DMS 273 treated with DMSO at 0.1 percent for 48 hours (cell line): ENCODE measurements at places on chromosomes 2 and 18.

- DNase-seq: no peak
Measured at GRCh38 chr2:95159690-95160449, at the start of gene ZNF514. TSS of gene ZNF514 (minus strand) at chr2:95159848. CDS start at chr2:95153253, 6,595 bp downstream.

DNA sequence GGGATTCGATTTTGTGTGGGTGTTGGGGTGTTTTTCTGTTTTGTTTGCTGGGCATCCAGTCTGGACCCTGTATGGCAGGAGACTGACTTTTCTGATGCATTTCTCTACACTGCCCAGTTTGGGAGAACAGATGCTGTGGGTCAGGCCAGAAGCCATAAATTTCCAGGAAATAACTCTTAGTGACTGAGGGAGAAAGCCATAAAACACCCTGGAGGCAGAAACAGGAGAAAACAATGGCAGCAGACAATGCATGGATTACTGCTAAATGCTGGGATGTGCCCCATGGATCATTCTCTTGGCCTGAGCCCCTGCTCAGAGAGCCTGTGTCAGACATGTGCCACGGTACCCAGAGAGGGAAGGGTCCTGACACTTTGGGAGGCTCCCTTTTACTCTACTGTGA lies 133.6 kb upstream of the CAPN13 start:
- no peak for DNase-seq

- DNase-seq: no peak
Measured at GRCh38 chr2:140424471-140424870, 1644.3 kb upstream of the NXPH2 start.

- no peak for DNase-seq
Measured at GRCh38 chr2:52572469-52572894, 1195.1 kb upstream of the CHAC2 start.

DNA sequence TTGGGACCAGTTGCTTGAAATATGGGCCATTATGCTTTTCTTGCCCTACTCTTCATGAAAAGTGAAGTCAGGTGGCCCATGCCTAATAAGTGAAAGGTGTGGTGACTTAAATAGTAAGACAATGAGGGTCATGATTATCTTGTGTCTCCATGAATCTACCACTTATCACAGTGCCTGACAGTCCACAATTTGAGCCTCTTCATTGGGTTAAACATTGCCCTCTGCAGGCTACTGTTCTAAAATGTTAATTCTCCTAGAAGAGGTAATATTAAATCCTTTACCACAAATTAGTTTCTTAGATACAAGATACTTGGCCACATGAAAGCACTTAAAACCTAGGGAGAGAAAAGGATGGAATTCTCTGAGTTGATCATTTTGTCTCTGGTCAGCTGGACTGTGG lies 4.0 kb downstream of the EGR4 start:
- DNase-seq: no peak

- DNase-seq: no peak
Measured at GRCh38 chr2:2714408-2714807, 383.3 kb upstream of the MYT1L start.

DNA sequence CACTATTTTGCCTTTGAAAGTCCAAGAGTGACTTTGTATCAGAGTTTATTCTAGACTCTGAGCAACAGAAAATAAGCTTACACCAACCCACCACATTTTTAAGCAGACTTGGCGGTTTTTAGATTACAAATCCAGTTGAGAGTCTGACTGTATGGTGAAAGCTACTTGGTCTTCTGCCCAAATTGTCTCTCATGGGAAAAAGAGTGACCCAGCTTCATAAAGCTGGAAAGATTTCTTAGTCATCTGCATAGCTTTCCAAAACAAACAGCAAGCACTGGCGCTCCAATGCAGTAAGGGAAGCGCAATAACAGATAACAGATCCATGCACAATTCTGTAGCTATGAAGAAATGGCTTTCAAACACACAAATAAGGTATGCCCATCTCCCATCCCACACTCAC lies 7.1 kb downstream of the DSG1 start:
- DNase-seq: no peak

DNA sequence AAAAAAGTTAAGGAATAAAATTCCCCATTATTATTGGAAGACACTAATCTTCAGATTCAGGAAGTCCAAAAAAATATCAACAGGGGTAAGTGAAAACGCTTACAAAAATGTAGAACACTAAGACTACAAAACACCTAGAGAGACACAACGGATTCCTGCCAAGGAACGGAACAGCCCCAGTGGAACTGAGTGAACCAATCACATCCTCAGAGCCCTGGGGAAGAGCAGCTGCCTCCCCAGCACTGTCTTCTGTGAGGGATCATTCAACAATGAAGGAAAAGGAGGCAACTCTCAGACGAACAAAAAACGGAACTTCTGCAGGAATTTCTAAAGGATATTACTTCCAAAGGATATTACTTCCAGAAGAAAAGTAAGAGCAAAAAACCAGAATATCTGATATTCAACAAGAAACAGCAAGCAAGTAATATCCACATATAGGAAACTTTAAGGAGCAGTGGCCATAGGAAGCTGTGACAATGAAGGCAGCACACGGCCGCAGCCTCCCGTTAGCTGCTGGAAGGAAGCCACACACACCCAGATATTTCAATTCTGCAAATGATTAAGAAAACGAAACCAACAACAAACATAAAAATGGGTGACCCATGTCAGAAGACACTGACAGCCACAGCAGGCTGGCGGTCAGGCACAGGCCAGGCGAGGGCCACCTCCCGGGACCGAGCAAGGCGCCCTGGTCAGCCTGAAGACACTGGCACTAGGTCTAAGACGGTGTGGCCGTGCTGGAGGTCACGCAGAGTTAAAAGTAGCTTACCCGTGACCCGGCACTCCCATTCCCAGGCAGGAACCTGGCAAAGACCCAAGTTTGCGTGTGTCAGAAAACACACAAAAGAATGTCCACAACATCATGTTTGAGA lies 81.8 kb downstream of the HDAC4 start:
- DNase-seq: no peak

DNA sequence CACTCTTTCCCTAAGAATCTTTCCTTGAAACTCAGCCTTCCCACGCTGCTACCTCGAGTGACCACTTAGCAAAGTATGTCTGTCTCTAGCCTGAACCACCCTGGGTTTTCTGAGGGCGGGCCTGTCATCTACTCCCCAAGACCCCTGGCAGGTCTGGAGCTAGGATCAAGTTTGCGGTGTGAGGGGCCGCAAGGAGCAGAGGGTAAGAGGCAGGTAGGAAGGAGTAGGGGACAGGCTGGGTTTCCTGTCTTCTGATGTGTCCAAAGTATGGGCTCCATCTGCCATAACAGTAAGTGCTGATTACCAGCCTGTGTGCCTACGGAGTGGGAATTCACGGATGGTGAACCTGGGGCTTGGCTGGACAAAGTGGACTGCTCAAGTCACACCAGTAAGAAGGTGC lies 25.4 kb downstream of the ZFP36L2 start:
- DNase-seq: no peak

DNA sequence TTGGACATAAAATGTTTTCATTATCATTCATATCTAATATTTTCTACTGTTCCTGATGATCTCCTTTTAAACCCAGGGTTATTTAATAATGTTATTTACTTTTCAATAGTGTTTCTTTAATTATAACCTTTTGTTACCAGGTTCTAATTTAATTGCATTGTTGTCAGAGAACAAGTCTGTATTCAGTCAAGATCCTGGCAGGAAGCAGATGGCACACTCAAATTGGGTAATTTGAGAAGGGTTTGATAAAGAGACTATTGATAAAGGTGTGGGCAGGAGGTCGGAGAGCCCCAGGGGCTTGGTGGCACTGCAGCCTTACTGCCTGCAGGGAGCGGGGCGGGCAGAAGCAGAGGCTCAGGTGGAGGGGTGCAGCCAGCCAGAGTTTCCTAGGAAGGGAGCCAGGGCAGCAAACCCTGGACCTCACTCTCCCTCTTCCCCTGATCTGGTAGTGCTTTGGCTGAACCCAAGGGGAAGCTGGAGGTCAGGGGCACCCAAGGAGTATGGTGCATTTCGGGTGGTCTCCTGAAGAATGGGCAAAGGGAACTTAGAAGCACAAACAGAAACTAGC lies 2.3 kb upstream of the KIF1A start:
- no peak for DNase-seq

DNA sequence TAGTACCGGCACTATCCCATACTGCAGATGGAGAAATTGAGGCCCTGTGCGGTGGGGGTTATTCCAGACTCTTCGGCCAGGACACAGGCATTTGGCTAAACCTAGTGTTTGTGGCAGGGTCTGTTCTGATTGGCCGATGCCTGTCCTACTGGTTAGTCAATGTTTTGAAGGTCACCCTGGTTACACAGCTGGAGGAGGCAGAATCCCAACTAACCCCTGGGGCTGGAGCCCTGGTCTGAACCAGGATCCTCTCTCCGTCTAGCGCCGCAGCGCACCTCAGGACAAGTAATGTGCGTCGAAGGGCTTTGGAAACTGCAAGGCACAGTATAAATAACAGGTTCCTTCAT lies 19.4 kb downstream of the TEX44 start:
- DNase-seq: no peak

DNA sequence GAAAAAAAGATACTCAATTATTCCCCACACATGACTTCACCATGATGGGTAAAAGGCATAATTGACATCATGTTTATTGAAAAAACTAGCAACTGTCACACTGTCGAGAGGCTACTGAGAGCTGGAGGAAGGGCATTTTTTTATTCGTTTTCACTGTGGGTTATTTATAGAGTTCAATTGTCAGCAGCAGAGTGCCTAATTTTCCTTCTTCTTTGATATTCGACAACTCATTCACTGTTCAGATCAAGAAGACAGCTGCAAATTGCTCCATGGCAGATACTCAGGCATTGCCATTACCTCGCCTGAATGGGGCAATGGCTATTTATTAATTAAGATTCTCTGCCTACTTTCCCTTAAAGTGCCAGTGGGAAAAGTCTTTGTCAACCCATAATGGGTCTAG lies 197.5 kb upstream of the NRP2 start:
- no peak for DNase-seq

DNA sequence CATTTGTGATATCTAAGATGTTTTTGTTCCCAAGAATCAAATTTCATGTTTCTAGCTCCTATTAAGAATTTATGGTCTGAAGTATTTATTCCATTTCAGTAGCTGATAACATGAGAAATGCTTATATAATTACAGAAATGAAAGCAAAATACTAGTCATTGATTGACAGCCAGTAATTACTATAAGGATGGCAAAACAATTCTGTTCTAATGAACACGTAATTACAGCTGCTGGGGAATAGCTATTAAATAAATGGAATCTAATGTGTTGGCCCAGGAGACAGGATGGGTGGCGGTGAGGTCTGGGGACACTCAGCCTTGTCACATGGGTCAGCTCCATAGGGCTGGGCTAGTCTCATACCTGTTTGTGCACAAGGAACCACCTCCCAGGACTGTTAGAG lies 263.5 kb downstream of the FHOD3 start:
- DNase-seq: no peak

DNA sequence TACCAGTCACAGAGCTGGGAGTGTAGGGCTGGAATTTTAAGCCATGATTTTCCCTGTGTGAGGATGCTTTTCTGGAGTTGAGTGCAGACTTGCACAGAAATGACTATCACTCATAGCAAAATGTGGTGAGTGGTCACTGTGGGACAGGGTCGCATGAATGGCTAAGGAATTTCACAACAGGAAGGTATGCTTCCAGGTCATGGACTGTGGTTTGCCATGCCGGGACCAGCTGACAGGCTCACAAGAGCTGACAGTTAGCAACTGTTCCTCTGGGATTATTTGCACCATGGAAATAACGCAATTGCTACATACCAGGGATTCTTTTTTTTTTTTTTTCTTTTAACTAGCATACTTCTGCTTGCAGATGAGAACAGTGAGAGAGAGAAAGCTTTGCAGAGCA lies 3.8 kb upstream of the UXS1 start:
- no peak for DNase-seq

- DNase-seq: no peak
Measured at GRCh38 chr2:186183406-186183805, 302.7 kb upstream of the ZC3H15 start.

- DNase-seq: no peak
Measured at GRCh38 chr2:3467654-3468053, 51.7 kb downstream of the ADI1 start.

DNA sequence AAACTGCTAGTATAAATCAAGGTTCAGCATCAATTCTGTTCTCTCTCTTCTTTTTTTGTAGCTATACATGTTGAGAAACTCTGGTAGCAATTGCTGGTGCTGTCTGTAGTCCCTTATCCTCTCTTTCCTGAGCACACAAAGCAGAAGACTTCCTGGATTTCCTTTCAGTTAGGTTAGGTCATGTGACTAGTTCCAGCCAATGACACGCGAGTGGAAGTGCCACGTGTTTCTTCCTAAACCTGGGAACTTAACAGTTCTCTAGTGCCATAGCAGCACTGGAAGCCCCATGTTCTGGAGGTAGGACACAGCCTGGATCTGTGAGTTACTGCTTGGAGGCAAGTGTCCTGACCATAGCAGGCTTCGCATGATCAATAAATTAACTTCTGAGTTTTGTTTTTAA lies 125.9 kb downstream of the PLA2R1 start:
- no peak for DNase-seq

DNA sequence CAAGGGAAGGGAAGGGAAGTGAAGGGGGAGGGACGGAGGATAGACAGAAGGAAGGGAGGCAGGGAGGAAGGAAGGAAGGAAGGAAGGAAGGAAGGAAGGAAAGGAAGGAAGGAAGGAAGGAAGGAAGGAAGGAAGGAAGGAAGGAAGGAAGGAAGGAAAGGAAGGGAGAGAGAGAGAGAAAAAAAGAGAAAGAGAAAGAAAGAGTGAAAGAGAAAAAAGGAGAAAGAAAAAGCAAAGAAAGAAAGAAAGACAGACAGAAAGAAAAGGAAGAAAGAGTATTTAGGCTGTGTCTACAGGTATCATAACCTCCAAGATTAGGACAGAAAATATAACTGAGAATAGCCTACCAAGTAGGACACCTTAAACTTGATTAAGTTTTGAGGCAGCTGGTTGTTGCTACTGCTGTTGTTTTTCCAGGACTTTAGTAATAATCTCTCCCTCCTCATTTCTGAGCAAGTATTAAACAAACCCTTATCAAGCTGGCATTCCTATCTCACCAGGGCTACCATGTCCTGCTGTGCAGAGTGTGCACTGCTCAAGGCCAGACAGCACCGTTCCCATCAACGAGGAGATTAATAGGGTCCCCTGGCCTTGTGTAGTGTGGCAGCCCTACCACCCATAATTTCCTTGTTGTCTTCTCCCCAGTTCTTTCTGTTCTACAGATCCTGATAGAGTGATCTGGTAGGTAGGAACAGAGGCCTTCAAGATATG lies 90.5 kb upstream of the FHL2 start:
- no peak for DNase-seq

DNA sequence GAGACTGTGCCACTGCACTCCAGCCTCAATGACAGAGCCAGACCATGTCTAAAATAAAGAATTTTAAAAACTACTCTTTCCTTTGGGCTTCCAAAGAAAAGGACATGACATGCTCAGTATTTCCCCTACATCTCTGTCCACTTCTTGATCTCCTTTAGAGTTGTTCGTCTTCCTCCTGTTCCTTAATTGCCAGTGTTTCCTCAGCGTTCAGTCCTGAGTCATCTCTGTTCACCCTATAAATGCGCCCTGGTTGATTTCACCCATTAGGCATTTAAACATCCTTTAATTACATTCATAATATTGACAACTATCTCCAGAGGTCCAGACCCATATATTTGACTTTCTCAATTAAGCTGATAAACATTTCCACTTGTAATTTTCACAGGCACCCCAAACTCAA lies 64.0 kb downstream of the AAK1 start:
- DNase-seq: no peak
